Dermis microvascular lymphatic vessel endothelial cell (primary cell): ENCODE measurements at places on chromosomes 7 and 10.
A peak's percentile ranks its signal among the peaks of the same experiment; 100 is the strongest.

DNA sequence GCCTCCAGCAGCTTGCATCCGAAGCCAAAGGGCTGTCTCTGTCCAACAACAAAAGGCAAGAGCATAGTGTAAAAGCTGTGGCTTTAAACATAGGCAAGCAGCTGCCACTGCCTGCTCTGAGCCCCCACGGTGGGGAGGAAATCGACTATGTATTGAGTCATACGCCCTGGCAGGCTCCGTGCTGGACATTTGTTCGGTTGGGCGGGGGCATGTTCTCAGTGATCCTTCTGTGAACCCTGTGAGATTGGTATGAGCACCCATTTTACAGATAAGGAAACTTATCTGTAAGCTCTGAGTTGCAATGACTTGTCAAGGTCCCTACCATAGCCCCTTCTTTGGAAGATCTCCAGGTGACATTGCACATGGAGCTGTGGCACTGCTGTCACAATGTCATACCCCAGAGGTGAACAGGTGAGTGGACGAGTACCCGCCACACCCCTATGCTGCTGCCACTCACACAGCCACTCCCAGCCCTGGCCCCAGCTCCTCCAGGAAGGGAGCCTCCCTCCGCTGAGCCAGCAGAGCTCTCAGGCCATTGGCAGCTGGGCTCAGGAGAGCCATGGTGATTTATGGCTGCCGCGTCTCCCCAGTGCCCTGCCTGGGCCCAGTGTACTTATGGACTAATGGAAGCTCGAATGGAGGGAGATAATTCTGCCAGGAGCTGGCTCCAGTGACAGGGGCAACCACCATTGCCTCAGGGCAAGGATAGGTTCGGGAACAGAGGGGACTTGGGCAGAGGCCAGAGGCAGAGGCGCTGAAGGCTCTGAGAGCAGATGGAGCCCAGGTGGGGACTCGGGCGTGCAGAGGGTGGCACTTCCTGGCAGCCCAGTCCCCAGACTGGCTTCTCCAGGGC, 43.7 kb downstream of the UNC5B start:
- DNase-seq: peak; percentile 68

GRCh38 chr10:78049851-78050250, 16.2 kb downstream of the RPS24 start:
- DNase-seq: no peak

DNA sequence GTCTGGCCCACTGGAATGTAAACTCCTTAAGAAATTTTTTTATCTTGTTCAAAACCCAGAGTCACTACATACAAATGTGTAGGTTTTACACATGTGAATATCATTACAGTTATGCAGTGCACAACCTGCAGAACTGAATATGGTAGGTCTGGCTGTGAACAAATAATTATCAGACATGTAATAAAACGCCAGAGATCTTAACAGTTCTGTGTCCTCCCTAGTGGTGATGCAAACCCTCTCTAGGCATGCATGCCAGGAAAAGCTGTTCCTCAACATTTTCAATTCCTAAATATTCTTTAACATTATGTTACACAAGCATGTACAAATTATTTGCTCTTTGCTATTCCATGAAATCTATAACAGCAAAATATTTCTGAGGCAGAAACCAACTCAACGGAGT, 124.6 kb downstream of the IMMP2L start:
- no peak for DNase-seq

- no peak for DNase-seq
Observed at GRCh38 chr7:105345003-105345402, 43.7 kb downstream of the SRPK2 start.

DNA sequence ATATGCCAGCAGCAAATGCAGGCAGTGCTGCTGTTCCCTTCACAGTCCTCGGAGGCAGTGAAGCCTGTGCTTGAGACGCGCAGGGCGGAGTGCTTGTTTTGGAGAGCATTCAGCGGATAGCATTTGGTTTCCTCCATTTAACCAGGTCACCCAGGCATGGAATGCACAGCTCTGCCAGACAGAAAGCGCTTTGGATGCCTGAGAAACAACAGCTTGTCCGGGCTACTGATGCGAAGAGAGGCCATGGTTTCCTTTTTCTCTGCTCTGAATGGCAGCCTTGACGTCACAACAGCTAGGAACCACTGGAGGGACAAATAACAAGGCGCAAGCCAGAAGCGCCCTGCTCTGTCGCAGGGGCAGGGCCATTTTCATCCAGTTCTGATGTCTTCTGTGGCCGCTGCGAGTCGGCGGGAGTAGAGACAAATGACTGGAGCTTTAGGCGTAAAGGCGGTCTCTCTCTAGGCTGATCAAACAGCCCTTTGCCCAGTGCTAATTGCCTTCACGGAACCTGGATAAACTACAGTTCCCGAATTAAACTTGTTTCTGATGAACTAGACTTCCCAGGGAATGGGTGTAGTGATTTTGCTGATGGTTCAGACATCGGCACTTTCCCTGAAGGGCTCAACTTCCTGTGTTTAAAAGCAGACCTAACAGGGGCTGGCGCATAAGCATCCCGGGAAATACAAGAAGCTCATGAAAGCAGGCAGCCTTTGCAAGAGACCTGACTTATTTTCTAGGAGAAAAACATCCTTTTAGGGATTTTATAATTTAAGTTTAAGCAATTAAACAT, 187.6 kb upstream of the KLF14 start:
- DNase-seq: peak; percentile 57

- DNase-seq: no peak
Observed at GRCh38 chr10:101464599-101464998, 110.6 kb downstream of the BTRC start.

GRCh38 chr7:149330914-149331567, 69.0 kb downstream of the ZNF783 start:
- no peak for DNase-seq

DNA sequence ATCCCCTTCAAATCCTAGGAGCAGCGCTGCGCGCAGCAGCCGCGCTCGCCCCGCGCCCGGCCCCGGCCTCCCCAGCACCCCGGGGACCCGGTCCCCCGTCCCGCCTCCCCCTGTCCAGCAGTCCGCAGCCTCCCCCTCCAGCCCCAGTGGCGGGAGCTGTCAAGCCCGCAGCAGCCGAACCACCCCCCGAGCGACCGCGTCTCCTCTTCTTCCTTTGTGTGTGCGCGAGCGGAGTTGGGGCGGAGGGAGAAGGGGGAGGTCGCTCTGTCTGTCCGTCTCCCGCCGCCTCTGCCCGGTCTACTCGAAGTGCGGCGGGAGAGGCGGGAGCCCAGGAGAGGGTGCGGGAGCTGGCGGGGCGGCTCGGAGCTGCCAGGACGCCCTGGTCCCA, 375 bp upstream of the CHN2 start:
- peak; percentile 24 for DNase-seq

GRCh38 chr10:74118804-74119203, 31.8 kb downstream of the AP3M1 start:
- DNase-seq: peak; percentile 19

DNA sequence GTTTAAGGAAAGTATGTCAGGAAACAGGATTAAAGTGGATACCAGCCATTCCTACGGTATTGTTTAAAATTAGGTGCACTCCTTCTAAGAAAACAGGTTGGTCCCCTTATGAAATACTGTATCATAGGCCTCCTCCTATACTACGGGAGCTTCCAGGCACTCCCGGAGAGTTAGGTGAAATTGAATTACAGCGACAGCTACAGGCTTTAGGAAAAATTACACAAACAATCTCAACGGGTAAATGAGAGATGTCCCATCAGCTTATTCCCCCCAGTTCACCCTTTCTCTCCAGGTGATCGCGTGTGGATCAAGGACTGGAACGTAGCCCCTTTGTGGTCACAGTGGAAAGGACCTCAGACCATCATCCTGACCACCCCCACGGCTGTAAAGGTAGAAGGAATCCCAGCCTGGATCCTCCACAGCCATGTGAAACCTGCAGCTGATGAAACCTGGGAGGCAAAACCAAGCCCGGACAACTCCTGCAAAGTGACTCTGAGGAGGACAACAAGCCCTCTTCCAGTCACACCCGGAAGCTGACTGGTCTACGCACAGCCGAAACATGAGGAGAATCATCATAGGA, 25.1 kb upstream of the GHITM start:
- no peak for DNase-seq

- no peak for DNase-seq
Observed at GRCh38 chr7:70434376-70434775, 697.6 kb upstream of the GALNT17 start.

GRCh38 chr7:36604806-36605205, 119.5 kb downstream of the AOAH start:
- DNase-seq: no peak

GRCh38 chr7:68425377-68425776, 1172.9 kb upstream of the AUTS2 start:
- no peak for DNase-seq

DNA sequence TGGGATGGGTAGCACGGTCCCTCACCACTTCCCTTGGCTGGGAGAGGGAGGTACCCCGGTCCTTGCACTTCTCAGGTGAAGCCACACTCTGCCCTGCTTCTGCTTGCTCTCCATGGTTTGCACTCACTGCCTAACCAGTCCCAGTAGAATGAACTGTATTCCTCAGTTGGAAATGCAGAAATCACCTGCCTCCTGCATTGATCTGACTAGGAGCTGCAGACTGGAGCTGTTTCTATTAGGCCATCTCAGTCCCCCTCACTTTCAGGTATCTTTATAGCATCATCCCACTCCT, 264.9 kb downstream of the ZWINT start:
- DNase-seq: no peak

- DNase-seq: no peak
Observed at GRCh38 chr10:88883448-88883809, 3.4 kb downstream of the STAMBPL1 start.

DNA sequence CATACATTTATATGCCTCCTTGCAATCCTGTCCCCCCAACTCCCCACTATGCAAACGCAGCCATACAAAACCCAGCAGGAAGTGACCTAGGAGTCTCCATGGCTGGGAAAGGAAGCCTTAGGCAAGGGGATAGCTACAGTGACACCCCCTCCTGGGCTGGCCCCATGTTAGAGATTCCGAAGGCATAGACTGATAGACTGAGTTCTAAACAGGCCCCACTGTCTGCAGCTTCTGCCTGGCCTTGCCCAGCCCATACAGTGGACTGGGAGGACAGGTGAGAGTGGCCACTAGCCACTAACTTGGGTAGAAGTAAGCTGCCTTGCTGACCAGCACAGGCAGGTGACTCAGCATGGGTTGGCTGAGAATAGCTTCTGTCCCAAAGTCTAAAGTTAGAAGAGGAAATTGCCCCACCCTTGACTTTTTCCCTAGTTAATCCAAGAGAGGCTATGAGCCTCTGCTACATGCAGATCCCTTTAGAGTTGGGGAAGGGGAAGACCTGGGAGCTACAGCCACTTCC, 106.3 kb downstream of the C10orf105 start:
- peak; percentile 9 for DNase-seq

GRCh38 chr7:156889089-156889488, 3.9 kb downstream of the LMBR1 start:
- no peak for DNase-seq

DNA sequence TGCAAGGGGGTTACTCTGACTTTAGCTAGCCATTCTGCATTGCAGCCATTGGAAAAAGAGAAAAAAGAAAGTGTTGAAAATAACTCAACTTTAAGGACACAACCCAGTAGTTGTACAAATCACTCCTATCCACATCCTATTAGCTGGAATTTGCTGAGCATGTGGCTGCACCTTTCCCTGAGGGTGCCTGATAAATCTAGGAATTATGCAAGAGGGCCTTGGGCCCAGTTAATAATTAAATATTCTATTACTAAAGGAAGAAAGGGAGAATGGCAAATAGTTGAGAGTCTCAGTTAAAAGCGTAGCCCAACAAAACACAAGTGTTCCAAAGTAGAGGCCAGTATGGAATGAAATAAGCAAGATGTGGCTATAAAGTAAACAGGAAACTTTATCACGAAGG, 200.9 kb upstream of the CNTNAP2 start:
- DNase-seq: no peak

DNA sequence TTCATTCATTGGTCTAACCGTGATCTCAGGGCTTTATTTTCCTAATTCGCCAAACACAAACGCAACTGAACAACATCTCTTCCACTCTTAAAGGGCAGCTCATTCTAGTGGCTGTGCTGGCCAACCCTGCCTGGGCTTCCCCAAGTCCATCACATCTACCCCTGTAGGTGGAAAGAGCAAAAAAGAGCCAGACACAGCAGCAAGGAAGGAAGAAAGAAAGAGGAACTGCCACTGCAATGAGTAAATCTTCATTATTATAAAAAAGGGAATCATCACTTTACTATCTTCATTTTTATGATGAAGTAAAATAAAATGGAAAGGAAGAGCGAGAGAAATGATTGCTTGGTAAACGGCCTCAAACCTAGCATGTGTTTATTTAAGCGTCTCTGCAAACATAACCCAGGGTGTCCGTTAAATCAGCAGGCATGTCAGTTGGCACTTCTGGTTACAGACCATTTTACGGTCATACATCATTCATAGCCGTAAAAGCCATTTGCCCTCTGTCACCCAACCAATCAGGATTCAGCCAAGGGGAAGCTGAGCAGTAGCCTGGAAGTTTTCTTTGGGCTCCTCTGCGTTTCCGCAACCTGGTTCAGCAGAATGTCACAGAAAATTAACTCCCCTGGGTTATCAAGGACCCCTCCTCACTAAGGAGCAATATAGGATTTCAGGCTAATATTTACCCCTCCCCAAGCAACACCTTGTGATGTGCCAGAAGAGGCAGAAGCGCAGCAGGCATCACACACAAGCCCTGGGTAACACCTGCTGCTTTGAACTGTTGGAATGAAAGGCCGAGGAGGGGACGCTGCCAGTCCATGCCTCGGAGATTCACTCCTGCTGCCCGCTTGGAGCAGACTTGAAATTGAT, 234.0 kb downstream of the SNX10 start:
- no peak for DNase-seq

DNA sequence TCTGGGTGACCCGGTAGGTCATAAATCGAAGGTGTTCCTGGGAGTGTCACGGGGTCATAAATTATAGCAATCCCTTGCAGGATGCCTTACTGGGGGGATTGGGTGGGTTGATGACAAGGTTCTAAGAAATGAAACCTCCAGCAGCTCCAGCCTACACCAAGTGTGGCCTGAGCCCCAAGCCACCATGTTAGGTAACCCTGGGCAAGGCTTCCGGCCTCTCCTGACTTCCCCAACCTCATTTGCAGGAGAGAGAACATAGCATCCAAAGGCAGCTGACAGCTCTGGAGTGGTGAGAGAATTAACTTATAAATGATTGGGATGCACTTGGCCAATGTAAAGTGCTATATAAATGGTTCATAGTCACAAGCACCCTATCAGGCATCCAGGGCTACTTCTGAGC, 52.8 kb upstream of the TMEM273 start:
- DNase-seq: no peak

DNA sequence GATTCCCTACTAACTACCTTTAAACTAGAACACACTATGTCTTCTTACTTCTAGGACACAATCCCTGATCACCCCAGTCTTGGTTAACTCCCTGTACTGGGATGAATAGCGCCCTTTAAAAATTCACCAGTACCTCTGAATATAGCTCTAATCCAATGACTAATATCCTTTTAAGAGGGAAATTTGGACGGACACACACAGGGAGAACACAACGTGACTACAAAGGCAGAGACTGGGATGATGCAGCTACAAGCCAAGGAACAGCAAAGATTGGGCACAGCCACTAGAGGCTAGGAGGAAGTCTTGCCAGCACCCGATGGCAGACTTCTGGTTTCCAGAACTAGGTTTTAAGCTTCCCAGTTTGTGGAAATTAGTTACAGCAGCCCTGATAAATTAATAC, 81.4 kb downstream of the MALSU1 start:
- DNase-seq: no peak
